ENCODE measurements at places on chromosomes 16 and 17. TPM values are rescaled to one million over a fixed set of nuclear protein-coding genes. Genes with fewer than 3 reads are reported as not detected.

Gene ECI1
- 27.0 TPM for total RNA-seq

DNA sequence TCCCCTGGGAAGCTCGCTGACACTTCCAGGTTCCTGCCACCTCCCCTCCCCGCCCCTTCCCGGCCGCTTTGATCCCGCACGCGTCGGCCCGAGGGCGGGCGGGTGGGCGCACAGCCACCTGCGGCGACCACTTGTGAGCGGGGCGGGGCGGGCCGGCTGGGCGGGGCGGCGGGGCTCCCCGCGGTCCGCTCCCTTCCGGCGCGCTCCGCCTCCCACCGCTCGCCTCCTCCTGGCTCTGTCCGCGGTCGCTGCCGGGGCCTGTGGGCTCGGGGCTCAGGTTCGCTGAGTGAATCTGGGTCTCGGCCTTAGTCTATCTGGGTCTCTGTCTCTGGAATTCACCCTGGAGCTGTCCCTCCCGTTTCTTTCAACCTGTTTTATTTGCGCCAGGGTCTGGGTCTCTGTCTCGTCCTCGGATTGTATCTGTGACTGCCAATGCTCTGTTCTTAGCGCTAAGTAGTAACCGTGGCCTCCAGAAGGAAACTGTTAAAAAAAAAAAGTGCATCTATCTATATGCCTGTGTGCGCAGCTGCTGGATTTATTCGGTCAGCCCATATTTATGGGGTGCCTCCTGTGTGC is 2.7 kb upstream of the HES7 start:
- no peaks in the 10 kb centered on the region for H3K27me3 ChIP-seq
- no peaks in the 10 kb centered on the region for H3K4me1 ChIP-seq
- peak; percentile 28 for DNase-seq
- H3K4me3 ChIP-seq = peak overlapping the region; percentile 78
- no peak overlapping the region for H3K27ac ChIP-seq

Gene EVPL
- total RNA-seq = 0.63 TPM

Gene RAP1GAP2
- 6.0 TPM for total RNA-seq

GRCh38 chr16:79210607-79211006 is 389.9 kb downstream of the MAF start:
- no peaks in the 10 kb centered on the region for H3K36me3 ChIP-seq
- H3K4me3 ChIP-seq = no peak overlapping the region
- no peaks in the 10 kb centered on the region for H3K4me1 ChIP-seq

Gene KRTAP1-5
- not detected for total RNA-seq

Gene CLDN6
- total RNA-seq = not detected

- H3K4me1 ChIP-seq = peaks cover 24% of the 10 kb centered on the region
- H3K27ac ChIP-seq = peak overlapping the region; percentile 8
- peak overlapping the region; percentile 52 for H3K4me3 ChIP-seq
- peak; percentile 89 for DNase-seq
- no peaks in the 10 kb centered on the region for H3K36me3 ChIP-seq
Measured at GRCh38 chr17:82297714-82298537, 19.5 kb downstream of the CD7 start.

- DNase-seq = no peak
- no peaks in the 10 kb centered on the region for H3K36me3 ChIP-seq
- no peak overlapping the region for H3K4me3 ChIP-seq
- H3K4me1 ChIP-seq = no peaks in the 10 kb centered on the region
- no peaks in the 10 kb centered on the region for H3K27me3 ChIP-seq
Measured at GRCh38 chr16:17453364-17454038, 17.3 kb downstream of the XYLT1 start.

- H3K27ac ChIP-seq = no peak overlapping the region
- peak; percentile 85 for DNase-seq
- no peak overlapping the region for H3K4me3 ChIP-seq
Measured at GRCh38 chr17:47978324-47978723, 7.4 kb downstream of the CDK5RAP3 start.

Gene KCNJ16
- not detected for total RNA-seq
